Renal cortex interstitium (tissue), 15 donors: ENCODE measurements at places on chromosomes 12 and 14. TPM values are rescaled to one million over a fixed set of nuclear protein-coding genes. Genes with fewer than 3 reads are reported as not detected.

DNA sequence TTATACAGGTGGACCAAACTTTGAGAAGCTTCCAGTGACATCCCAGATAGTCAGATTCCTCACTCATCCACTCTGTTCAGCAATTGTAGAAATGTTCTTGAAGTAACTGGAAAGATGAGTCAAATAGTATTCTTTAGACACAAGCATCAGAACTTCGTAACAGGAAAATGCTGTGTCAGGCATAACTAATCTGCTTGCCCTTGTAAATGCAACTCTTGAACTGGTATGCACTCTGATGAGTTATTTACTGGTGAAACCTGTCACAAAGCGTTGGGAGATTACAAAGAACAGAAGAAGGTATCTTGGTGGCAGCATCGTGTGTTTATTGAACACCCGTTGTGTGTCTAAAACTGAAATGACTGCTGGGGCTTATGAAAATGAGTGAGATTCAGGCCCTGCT is 10.8 kb upstream of the DUSP6 start:
- DNase-seq = no peak

The SUDS3 gene
- 42.9 TPM for polyA plus RNA-seq

DNA sequence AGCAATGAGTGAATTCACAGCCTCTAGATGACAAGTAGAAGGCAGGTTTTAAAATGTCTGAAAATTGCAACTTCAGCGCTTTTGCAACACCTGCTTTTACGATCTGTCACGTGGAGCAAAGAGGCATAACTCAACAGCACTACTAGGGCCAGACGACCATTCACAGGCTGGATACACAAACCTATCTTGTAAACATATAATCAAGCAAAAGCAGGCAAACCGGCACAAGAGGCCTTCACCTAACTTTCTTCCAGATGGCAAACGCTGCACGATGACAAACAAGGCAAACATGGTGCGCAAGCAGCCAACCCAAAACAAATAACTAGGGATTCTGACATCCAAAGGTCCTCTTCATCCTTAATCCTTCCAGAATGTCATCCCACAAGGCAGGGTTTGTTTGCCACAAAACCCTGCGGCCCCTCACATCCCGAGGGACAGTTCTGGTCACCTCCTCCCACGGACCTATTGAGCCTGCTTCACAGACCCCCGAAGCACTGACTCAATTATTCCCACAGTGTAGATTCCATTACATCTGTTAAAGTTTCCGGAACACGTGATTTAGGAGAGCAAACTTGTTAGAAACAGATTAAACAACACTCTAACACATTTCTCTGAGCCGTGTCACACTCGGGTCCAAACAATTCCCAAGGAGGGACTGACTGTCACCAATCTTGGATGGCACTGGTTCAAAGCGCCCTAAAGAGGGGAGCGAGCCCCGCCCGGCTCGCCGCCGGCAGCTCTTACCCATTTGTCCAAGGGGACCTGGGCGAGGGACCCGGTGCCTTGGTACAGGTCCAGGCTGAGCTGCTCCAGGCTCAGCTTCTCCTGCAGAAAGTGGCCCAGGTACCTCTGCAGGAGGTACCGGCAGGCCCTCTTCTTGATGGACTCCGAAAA is 823 bp downstream of the ATG2B start:
- no peak for DNase-seq

DNA sequence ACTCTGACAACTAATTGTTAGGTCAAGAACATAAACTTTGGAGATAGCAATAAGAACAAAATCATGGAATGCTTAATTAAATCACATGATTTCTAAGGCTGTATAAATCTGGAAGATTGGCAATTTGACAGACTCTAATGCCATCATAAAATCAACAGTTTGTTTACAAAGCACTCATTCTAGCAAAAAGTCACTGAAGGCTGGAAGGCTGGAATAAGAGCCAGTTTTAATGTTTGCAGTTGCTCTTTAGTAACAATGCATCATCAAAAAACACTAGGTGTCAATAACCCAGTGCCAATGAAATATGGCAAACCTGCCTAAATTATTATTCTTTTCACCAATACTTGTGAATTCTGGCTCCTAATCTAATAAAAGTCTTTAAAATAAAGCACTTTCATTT is 65.0 kb downstream of the NUMB start:
- DNase-seq = no peak

The ABHD12B gene
- polyA plus RNA-seq = 0.81 TPM

DNA sequence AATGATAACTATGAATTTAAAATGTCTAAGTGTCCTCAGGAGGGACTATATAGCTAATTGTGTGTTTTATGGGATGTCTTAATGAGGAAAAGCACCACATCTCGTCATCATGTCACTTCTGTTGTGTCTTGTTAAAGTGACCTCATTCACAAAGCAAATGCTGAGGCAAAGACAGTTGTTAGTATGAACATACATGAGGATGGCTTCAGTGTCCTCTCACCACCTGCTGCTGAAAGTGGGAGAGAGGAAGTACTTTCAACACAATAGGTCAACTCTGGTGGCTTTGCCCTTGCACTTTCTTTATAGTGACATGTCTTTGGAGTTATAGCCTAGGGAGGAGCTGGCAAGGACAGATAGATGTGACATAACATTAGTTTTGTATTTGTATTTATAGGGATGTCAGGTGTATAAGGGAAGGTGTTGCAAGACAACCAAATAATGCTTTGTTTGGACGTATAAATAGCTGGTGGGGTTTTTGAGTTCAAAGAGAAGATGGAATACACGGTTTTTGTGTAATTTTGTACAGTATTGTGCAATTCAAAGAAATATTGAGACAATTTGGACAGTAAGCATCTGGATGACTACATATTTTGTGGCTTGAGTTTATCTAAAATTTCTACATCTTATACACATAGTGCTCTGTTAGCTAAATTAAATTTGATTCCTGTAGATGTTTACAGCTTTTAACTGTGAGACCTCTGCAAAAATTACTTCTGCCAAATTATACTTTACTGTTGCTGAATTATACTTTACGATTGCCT is 131.7 kb upstream of the ATP2B1 start:
- no peak for DNase-seq

The COPS7A gene
- polyA plus RNA-seq = 61.5 TPM

GRCh38 chr12:52139579-52140062 is 52.2 kb downstream of the KRT80 start:
- DNase-seq = no peak

GRCh38 chr12:119692410-119692809 is 24.5 kb downstream of the PRKAB1 start:
- DNase-seq = no peak

GRCh38 chr14:70257526-70257925 is 68.8 kb upstream of the SLC8A3 start:
- DNase-seq = no peak
